ENCODE measurements at places on chromosomes 16 and 17.

GRCh38 chr16:29025218-29025617 lies 40.4 kb downstream of the LAT start:
- DNase-seq: no peak

GRCh38 chr16:83953796-83954576 lies 946 bp downstream of the OSGIN1 start:
- no peak for DNase-seq

- no peak for DNase-seq
These were observed 36.4 kb upstream of the ARHGAP17 start for GRCh38 chr16:25051406-25052150.

DNA sequence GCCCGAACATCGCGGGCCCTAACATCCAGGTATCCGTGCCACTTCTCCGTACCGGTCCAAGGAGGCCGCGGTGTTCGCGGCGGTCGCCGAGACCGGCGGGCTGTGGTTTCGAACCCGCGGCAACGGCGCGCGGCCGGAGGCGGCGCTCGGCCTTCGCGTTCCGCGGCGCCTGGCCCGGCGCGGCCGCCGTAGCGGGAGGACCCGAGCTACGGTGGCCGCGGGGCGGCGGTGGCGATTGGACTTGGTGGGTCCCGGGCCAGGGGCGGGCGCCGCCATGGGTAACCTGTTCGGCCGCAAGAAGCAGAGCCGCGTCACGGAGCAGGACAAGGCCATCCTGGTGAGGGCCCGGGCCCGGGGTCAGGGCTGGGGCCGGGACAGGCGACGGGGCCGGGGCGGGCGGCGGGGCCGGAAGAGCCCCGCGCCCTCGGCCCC lies at the start of gene CHMP6:
CHMP6 (plus strand) TSS at position 197 of the 432 bp plus-strand sequence; CDS start at position 275, 78 bp downstream.
- peak; percentile 8 for DNase-seq

GRCh38 chr17:38881600-38882191 lies 11.8 kb downstream of the LASP1 start:
- DNase-seq: no peak

DNA sequence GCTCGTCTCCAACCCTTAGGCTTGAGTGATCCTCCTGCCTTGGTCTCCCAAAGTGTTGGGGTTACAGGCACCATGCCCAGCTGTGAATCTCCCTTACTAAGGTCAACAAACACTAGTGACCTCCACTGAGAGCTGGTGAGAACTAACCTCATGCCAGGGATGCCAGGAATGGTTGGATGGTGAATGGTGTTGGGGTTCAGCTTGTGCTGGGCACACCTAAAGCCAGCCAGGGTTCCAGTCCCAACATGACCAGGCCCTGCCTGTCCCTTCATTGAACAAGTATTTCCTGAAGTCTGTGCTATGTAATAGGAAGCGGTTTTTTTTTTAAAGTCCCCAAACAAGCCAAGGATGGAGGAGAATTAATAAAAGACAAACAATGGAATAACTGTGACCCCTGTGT lies 56.0 kb upstream of the TOB1 start:
- DNase-seq: no peak

- DNase-seq: no peak
These were observed 88.6 kb downstream of the RPTOR start for GRCh38 chr17:80633207-80633606.

GRCh38 chr16:75931043-75931442 lies 204.8 kb upstream of the CPHXL start:
- no peak for DNase-seq

DNA sequence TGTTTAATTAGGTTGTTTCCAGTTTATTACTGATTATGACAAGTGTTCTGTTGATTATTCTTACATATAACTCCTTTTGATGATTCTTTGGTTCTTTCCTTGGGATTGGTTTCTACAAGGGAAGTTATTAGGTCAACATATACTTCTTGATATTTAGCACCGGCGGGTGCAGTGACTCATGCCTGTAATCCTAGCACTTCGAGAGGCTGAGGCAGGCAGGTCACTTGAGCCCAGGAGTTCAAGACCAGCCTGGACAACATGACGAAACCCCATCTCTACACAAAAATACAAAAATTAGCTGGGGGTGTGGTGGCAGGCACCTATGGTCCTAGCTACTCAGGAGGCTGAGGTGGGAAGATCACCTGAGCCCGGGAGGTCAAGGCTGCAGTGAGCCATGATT lies 120.2 kb upstream of the HAS3 start:
- no peak for DNase-seq
